Kidney (tissue), 22 donors: ENCODE measurements at places on chromosomes 2 and 18. TPM values are rescaled to one million over a fixed set of nuclear protein-coding genes. Genes with fewer than 3 reads are reported as not detected.

- no peak for DNase-seq
These were observed 58.5 kb upstream of the KCNJ3 start for GRCh38 chr2:154640000-154640399.

DNA sequence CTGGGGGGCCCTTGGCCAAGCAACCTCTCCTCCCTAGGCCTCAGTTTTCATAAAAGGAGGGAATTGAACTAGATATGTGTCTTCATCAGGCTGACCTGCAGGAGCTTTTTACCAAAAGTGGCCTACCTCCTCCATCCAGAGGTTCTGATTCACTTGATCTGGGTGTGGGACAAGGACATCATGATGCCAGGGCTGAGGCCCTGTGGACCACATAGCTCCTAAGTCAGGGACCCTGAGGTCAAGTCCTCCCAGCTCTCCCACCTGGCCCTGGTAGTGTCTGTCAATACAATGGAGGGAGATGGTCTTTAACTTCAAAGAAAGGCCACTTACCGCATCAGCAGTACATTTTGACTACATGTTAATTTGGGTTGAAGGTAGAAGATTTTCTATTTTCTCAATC is 10.4 kb downstream of the IL1RN start:
- DNase-seq = no peak

GRCh38 chr2:191234376-191234775 is 10.8 kb upstream of the MYO1B start:
- DNase-seq = no peak

DNA sequence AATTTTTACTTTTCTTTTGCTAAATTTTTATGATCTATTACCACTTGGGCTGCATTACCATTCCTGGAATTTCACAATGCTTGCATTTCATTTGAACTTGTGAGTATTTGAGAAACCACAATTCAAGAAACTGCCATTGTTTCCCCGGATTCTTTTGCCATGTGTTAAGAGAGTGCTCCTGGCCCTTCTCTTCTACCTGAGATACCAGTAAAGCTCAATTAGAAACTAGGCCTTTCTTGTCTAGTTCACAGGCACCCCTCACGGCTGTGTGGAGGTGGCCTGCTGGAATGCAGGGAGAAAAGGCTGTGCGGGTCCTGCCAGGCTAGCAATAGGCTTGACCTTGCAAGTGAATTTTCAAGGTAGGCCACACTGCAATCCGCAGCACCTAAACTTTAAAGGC is 40.8 kb downstream of the ZEB2 start:
- no peak for DNase-seq

DNA sequence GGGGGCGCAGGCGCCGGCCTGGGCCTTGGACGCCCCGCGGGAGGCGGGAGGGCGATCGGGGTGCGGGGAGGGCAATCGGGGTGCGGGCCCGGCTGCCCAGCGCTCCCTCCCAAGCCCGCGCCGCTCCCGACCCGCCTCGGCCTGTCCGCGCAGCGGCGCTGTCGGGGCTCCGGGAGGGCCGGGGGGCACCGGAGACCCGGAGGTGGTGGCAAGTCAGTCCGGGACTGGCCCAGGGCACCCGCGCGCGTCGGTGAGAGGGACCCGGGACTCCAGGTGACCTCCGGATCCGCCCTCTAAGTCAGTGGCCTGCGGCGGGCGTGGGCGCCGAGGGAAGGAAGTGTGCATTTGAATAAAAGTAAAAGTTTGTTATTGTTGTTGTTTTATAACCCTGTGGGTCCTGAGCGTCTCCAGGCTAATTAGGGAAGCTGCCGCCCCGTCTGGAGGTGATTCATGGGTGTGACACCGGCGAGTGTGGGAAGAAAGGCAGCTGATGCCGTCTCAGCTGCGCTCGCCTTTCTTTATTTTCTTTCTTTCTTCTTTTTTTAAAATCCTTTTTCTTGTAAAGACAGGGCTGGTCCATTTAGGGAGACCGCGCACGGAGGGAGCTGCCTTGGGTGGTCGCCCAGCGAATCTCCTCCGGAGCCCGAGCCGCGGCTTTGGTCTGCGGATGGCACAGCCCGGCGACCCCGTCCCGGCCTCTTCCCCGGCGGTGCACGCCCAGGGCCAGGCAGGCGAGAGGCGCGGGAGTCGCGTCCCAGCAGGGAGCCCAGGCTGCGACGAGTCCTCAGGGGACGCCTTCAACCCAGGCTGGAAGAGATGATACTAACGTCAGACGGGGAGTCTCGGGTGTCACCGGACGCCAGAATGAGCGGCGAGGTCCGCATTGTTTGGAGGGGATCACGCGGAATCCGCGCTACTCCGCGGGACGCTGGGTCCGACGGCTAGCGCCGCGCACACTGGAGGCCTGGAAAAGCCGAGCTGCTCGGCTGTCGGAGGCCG is 627 bp upstream of the CRACDL start:
- peak; percentile 49 for DNase-seq

The DSG4 gene
- not detected for polyA plus RNA-seq

DNA sequence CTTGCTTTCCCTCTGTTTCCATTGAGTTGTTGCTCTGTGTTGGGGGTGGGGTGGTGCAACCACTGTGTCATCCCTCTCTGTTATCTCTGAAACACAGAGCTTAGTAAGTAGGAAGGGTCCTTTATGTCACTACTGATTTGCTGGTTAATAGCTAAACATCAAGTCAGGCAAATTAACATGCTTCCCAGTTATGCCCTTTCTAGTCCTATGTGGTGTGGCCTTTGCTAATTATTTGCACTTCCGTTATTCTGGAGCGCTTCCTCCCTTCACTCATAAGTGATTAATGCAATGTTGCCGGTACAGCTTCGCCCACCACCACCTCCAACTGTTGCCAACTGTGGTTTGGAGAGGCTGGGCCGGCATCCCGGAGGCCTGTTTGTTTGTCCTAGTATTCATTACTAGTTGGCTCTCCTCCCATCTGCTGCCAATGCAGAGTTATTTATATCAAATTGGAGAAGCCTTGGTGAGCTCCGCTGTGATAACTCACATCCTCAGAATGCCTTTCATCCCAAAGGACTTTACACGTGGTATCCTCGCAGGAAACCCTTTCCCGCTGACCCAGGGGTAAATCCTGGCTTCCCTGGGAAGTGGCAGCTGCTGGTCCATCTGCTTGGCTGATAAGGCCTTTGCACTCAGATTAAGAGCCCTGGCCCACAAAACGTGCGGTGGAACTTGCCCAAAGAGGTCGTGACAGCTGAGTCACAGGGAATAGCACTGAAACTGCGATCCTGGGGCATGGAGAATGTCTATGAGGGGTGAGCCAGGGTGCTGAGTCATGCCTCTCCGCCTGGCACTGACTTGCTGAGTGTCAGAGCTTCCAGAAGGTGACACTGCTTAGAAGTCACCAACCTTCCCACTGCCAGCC is 72.0 kb upstream of the ZCCHC2 start:
- peak; percentile 36 for DNase-seq

- DNase-seq = no peak
These were observed 41.8 kb upstream of the NAB1 start for GRCh38 chr2:190607014-190607597.

The SERPINB11 gene
- polyA plus RNA-seq = not detected

GRCh38 chr18:62030091-62030985 is 137.5 kb upstream of the RNF152 start:
- DNase-seq = no peak

The C2orf66 gene
- not detected for polyA plus RNA-seq

DNA sequence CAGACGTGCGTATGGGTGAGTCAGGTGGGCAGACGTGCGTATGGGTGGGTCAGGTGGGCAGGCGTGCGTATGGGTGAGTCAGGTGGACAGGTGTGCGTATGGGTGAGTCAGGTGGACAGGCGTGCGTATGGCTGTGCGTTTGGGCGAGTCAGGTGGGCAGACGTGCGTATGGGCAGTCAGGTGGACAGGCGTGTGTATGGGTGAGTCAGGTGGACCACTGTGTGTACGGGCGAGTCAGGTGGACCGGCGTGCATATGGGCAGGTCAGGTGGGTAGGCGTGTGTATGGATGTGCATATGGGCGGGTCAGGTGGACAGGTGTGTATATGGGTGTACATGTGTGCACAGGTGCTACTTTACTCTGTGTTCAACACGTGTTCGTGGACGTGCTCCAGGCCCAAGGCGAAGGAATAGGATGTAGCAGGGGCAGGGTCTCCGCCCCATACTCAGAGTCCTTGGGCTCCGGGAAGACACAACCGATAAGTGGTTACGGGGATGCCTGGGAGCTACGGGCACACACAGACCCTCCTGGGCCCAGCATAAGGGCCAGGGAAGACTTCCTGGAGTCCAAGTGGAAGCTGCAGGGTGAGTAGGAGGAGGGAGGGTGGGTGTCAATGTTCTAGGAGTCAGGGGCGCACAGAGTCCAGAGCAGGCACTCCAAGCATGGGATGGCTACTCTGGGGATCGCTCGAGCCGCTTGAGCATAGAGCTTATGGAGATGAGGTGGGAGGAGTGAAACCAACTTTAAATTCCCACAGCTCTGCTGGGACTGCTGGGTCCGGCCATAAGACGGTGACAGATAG is 27.1 kb upstream of the KLF11 start:
- no peak for DNase-seq

- DNase-seq = no peak
These were observed 145.7 kb upstream of the KLF7 start for GRCh38 chr2:207311316-207312005.

The ASXL3 gene
- 0.71 TPM for polyA plus RNA-seq

- DNase-seq = no peak
These were observed 579 bp upstream of the EMX1 start for GRCh38 chr2:72916743-72917137.

GRCh38 chr2:216031960-216032689 is 18.8 kb upstream of the MREG start:
- no peak for DNase-seq

The FARSB gene
- 18.2 TPM for polyA plus RNA-seq

The UPP2 gene
- polyA plus RNA-seq = 20.9 TPM

The TXNDC9 gene
- 38.7 TPM for polyA plus RNA-seq

The NCKAP5 gene
- 1.8 TPM for polyA plus RNA-seq

The B3GNT7 gene
- 2.4 TPM for polyA plus RNA-seq

DNA sequence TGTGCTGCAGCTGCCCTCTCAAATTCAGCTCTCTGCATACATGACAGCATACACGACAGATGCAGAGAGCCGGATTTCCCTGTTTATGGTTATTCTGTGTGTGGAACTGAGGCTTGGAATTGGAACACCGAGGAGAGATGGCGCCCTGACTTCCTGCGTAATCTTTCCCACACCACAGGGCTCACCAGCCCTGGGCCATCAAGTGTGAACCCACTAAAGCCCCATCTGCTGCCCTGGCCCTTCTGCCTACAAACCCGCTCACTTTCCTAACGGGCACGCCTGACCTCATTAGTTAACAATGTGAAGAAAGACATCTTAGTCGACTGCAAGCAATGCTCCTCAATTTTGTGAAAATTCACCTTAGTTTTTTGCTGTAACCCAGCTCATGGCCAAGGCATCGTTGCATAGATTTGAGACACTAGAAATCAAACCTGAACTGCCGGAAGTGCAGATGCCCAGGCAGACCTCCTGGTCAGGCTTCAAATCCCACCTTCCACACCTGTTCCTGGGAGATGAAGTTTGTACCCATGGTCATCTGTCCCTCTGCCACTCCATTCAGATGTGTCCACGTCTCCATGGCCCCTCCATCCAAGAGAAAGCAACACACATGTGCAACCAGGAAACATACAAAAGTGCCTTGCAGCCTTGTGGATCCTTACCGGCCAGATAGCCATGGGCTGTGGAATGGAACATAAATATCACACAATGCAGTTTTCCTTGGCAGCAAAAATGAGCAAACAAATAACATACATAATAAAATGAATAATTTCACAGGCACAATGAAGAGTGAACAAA is 5.0 kb upstream of the CIDEA start:
- DNase-seq = peak; percentile 18
